Astrocyte of the cerebellum (primary cell): ENCODE measurements at places on chromosomes 6 and 20.

DNA sequence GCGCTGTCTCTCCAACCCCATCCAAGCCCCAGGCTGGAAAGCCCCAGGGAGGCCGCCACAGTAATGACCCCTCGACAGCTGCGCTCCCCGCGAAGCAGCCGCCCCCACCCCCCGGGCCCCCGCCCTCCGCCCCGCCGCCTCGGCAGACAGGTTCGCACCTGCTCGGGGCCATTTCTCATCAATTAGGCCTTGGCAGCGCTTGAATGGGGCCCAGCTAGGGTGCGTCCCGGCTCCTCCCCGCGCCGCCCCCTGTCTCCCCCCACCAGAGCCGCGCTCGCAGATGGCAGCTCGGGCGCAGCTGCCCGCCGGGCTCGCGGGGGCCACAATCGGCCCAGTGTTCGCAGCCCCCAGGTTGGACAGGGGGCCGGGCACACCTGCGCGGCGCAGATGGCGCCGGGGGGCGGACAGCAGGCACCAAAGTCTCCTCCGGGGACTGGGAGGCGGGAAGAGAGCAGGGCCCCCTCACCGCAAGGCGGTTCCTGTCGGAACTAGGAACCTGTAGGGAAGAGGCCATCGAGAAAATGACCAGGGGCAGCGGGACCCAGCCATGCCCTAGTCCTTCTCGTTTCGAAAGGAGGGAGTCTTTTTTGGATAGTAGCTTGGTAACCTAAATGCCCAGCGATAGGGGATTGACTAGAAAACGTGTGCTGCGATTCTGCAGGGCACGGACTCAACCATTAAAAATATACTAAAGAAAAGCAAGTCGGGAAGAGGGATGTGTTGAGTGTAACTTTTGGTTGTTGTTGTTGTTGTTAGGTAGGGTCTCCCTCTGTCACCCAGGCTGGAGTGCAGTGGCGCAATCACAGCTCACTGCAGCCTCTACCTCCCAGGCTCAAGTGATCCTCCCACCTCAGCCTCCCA is 83.2 kb upstream of the EYA2 start:
- no peak for DNase-seq

DNA sequence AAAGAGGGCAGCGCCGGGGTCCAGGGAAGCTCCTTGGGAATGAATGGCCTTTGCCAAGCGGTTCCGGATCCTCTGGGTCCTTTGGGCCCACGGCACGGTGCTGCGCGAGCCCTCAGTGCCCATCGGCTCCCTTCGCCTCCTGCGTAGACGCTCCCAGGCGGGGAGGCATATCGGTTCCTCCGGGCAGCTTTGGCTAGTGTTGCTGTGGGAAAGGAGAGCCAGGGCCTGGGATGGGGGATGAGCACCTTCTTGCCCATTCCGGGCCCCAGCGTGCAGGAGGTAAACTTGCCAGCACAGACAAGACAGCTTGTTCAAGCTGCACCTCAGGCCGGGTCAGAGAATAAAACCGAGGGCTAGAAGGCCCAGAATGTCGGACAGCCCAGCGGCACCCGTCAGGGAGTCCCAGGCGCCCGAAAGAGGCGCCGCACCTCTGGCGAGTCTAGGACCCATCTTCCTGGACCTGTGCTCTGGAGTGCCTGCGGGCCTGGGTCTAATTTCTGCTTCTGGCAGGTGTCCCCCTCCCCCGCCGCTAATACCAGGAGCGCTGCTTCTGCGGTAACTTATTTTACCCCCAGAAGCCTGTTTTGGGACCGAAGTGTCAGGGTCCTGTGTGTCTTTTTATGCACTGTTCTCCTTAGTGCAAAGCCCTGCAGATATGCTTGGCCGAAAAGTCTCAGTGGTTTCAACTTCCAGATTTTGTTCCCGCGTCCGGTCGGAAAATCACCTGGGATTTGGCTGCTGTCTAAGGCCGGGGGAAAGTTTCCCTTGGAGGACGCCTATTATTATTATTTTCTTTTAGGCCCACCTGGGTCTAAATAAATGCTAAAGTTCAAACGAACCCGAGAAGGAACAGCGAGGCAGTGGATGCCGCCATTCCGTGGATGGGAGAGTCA is 1.7 kb upstream of the TFAP2C start:
- no peak for DNase-seq

GRCh38 chr6:94278146-94278545 is 858.8 kb upstream of the EPHA7 start:
- no peak for DNase-seq

GRCh38 chr20:58307270-58307669 is 2.2 kb upstream of the RAB22A start:
- no peak for DNase-seq

GRCh38 chr6:163984124-163984936 is 569.8 kb downstream of the QKI start:
- DNase-seq = no peak

DNA sequence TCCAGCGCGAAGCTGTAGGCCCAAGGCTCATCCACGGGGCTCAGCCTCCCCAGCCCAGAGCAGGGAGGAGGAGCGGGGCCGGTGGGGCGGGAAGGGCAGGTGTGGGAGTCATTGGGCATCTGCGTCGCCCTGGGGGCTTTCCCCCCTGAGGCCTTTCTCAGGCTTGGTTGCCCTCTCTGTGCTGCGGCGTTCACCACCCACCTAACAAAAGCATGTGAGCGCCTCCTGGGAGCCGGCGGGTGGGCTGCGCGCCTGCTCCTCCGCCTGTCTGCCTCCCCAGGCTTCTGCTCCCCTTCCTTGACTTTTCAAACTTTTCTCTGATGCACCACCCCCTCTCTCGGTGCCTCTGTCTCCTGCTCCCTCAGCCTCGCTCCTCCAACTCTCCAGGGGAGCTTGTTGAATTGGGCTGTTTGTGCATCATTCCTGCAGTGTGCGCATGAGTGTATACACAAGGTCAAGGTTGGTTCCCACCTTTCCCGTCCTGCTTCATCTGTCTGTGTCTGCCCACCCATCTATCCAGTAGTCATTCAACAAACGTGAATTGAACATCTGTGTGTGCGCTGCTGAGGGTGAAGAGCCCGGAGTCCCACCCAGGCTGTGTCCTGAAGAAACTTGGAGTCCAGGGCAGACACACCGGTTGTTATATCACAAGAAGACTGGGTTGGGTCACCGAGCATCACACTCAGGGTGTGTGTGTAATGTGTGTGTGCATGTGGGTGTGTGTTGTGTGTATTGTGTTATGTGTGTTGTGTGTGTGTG is 82.4 kb upstream of the NNAT start:
- no peak for DNase-seq
